KBM-7 (cell line): ENCODE measurements at places on chromosomes 6 and 20.
A peak's percentile ranks its signal among the peaks of the same experiment; 100 is the strongest.

GRCh38 chr6:158621694-158622544 is 22.6 kb downstream of the DYNLT1 start:
- no peak for DNase-seq

GRCh38 chr20:45970646-45971424 is 1.2 kb downstream of the ZNF335 start:
- no peak for DNase-seq

DNA sequence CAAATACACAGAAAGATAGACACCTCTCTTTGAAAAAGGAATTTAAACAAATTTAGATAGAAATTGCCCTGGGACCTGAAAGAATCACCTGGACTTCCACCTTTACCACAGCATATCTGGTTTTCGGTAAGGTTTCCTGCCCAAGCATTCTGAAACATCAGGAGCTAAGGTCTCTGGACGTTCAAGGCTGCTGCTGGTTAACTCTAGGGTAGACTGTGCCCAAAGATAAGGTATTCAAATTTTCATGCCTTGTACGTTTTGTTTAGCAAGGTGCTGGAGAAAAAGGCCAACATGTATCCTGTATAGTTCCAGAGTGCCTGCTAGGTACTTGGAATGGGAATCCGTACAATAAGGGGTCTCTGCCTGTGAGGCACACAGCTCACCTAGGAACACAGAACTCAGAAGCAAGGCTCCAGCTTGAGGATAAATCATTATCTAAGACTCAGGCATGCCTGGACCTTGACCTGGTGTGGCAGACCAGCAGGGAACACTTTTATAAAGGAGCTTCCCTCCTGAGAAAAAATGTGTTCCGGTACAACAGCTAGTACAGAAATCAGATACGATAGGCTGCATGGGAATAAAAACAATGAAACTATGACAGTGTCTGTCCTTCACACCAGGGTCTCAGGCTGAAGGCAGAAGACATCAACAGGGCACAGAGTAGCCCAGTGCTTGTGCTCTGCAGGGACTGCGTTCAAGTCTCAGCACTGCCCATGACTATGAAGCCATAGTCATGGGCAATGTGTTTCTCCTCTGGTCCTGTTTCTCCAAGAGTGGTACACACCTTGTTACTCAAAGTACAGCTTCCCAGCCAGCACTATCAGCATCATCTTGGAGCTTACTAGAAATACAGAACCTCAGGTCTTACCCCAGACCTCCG is 70.4 kb downstream of the METTL24 start:
- DNase-seq: no peak

DNA sequence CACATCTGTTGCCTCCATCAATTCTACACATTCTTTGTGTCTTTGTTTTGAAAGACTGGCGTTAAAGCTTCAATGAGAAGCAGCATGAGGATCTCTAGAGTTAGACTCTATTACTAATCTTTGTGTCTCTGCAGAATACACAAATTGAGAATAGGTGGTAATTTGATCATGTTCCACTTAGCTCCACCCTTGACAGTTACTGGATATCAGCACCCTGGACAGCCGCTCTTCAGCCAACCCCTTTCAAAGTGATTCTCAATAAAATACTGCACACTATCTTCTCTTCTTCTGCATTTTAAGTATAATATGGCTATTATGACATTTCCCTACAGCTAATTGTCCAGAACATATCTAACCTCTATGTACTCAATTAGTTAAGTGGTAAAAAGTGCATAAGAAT is 54.3 kb upstream of the CNR1 start:
- peak; percentile 17 for DNase-seq

DNA sequence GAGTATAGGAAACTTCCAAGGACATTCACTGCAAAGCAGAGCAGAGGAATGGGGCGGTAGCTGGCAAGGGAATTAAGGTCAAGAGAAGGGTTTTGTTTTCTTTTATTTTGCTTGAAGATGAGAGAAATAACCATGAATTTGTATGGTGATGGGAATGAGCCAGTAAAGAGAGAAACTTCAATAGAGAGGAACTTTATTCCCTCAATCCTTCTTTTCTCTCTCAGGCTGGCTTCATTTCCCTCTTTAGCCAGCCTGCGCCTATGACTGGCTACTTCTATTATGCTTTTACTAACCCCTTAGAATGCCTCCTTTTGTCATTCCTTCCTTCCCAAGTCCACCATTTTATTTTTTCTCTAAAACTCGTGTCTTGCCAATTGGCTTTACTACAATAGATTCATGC is 101.4 kb upstream of the CEP85L start:
- DNase-seq: no peak

- DNase-seq: no peak
Observed at GRCh38 chr6:13431861-13432465, 55.4 kb downstream of the GFOD1 start.

DNA sequence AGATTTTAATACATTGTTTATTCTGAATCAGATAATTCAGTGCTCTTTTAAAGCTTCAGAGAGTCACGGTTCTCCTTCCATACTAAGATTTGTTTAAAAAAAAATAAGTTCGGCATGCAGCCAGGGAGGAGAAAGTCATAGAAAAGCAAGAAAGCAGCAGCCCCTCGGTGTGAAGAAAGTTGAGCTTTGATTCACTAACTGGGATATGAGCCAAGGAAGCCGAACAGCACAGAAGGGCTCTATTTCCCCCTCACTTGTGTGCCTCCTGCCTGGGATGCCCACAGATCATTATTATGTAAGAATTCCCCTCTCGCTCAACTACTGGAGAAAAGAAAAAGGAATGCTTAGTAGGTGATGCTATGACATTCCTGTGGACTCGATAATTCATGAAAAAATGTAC is 69.3 kb upstream of the SYNJ2 start:
- no peak for DNase-seq

- no peak for DNase-seq
Observed at GRCh38 chr6:43204271-43205105, 22.5 kb downstream of the CUL9 start.

DNA sequence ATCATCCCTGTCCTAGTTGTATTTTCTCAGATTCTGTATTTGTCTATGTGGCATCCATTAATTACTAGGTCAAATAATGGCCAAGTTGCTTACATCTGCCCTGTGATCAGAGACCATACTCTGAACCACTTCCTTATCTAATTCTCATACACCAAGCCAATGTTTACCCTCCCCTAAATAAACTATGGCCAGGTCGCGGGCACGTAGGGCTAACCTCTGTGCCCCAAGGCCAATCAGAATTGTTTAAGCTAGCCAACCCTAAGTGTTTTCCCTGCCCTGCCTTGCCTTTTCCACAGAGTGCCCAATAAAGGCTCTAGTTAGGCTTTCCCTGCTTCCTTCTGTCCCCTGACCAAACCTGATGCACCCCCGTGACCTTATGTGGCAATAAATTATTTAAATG is 2.8 kb upstream of the CALHM4 start:
- DNase-seq: no peak

GRCh38 chr6:83868639-83869038 is 9.2 kb downstream of the CYB5R4 start:
- no peak for DNase-seq

GRCh38 chr6:61833176-61833755 is 452.8 kb downstream of the KHDRBS2 start:
- DNase-seq: no peak

DNA sequence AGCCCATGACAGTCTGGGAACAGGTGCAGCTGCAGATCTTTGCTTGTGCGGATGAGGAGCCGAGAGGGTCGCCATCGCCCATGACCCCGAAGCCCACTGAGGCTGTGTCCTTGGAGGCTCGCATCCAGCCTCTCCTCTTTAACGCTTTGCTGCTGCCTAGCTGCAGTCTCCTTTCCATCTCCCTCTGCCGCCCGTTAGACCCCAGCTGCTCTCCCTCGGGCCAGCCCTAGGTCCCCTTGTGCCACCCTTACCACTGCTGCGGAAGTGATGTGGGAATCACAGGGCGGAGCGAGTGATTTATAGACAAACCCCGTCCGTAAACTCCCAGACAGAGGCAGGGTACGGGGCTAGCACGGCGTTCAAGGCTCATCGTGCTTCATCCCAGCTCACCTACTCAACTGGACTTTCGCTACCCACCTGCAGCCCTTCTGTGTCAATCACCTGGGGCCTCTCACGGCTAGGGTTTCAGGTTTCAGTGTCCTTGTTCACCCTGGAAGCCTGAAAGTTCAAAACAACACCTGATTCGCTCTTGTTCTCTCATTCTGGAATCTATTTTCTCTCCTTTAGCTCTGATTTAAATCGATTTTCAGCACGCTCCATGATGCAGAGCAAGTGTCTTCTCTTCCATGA is 76.1 kb downstream of the PAX1 start:
- no peak for DNase-seq

GRCh38 chr6:88089708-88090107 is 42.1 kb downstream of the SPACA1 start:
- no peak for DNase-seq

GRCh38 chr6:170087941-170088581 is 202.8 kb downstream of the DLL1 start:
- DNase-seq: peak; percentile 85

DNA sequence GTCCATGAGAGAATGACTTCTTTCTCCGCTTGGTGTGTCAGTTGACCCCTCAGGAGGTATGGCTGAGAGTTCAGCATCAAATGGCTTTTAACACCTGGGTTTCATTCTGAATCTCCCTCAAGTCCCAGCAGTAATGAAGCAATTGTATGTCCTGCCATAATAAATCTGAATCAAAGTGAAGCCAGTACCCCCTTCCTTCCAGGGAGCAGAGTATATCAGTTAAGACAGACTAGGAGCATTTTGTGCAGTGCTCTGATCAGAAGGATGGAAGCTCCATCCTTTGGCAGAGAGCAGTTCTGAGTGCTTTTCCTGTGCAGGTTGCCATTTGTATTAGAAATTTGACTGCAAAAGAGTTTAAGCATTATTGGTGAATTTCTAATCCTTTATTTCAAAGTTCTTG is 46.9 kb upstream of the SPACA1 start:
- no peak for DNase-seq

- no peak for DNase-seq
Observed at GRCh38 chr6:130682066-130682465, 145.1 kb upstream of the SMLR1 start.

GRCh38 chr6:116971959-116972358 is 94.9 kb downstream of the RFX6 start:
- DNase-seq: peak; percentile 20

GRCh38 chr6:101722471-101722870 is 329.0 kb downstream of the GRIK2 start:
- DNase-seq: no peak

GRCh38 chr6:46138281-46138680 is 8.5 kb downstream of the ENPP4 start:
- no peak for DNase-seq

GRCh38 chr20:11454966-11455799 is 462.5 kb upstream of the BTBD3 start:
- no peak for DNase-seq

GRCh38 chr6:134005800-134006199 is 46.6 kb downstream of the SLC2A12 start:
- no peak for DNase-seq

DNA sequence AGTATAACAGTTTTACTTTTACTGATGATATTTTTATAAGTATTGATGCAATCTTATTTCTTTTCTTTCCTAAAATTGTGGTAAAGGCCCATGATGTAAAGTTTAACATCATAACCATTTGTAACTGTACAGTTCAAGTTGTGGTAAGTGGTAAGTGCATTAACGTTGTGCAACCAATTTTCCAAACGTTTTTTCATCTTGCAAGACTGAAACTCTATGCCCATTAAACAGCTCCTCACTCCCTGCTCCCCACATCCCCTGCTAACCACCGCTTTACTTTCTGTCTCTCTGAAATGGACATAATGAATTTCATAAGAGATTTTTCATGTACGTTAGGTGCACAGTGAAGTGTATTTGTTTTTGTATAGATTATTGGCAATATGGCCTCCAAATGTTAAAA is 106.0 kb downstream of the PACRG start:
- no peak for DNase-seq

DNA sequence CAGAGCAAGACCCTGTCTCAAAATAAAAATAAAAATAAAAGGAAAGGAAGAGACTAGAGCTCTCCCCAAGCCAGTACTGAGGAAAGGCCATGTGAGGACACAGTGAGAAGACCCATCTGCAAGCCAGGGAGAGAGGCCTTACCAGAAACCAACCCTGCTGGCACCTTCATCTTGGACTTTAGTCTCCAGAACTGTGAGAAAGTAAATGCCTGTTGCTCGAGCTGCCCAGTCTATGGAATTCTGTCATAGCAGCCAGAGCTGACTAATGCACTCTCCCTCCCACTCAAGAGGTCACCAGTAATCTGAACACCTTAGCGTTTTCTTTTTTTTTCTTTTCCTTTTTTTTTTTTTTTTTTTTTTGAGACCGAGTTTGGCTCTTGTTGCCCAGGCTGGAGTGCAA is 7.3 kb upstream of the PRPH2 start:
- DNase-seq: no peak

DNA sequence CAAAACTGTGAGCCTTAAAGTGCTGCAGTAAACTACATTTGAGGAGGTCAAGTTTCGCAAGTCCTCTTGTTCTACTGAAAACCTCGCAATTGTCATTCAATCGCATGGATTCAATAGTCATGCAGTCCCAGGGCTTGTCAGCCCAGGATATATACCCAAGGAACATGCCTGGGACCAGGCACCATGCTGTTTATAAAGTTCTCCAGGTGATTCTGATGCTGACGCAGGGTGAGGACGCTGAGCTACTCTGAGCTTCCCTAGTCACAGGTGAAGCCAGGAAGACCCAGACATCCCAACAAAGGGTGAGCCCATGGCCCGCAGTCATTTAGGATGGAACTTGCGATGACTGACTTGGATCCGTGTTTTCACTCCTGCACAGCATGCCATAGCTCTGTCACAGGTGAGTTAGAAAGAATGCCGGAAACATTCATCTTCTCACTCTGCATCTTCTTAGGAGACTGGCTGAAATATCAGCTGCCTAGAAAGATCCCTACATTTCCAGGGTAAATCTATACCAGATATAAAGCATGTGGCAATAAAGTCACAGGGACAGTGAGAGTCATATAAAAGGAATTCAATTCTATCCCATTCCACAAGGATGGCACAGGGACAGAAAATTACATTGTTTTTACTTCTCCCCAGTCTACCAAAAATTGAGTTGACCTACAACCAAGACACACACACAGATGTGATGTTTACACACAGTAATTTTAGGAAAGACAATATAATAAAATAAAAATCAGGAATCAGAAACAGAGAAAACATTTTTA is 27.0 kb upstream of the SSTR4 start:
- no peak for DNase-seq

DNA sequence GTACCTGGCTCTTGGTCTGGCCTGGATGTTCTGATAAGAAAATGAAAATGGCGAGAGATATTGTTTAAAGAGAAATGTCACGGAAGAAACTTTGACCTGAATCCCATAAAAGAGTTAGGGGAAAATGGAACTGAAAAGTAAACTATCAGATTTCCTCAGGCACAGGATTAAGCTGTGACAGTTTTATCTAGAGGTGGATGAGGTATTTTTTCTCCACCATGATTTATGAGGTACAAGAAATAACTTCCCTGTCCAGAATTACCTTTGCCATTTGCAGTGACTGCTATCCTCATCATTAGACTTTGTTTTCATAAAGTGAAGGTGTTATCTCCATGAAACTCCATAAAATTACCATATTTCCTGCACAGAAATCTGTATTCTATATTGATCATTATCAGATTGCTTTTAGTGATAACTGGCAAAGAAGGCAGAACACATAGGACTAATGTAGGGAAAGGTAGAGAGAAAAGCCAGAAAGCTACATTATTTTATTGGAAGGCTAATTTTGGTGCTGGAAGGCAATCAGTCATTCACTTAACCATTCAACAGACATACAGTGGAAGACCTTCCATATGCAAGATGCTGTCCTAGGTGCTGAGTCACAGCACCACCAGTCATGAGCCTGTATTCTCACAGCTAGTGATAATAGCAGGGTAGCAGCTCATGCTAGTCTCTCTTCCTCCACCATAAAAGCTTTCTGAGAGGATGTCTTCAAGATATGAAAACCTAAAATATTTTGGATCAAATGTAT is 427.3 kb upstream of the CITED2 start:
- DNase-seq: peak; percentile 8
